ENCODE measurements at places on chromosomes 4 and X.

GRCh38 chr4:121484633-121485032 is 103.8 kb upstream of the QRFPR start:
- DNase-seq: no peak
- no peaks in the 10 kb centered on the region for H3K36me3 ChIP-seq
- no peaks in the 10 kb centered on the region for H3K4me1 ChIP-seq
- peaks cover 14% of the 10 kb centered on the region for H3K27me3 ChIP-seq
- H3K27ac ChIP-seq: no peak overlapping the region
- no peak overlapping the region for H3K4me3 ChIP-seq

GRCh38 chr4:142440093-142440492 is 406.0 kb downstream of the INPP4B start:
- H3K36me3 ChIP-seq: no peaks in the 10 kb centered on the region
- H3K4me1 ChIP-seq: no peaks in the 10 kb centered on the region
- DNase-seq: no peak
- H3K27me3 ChIP-seq: peaks cover 2% of the 10 kb centered on the region
- H3K27ac ChIP-seq: no peak overlapping the region

DNA sequence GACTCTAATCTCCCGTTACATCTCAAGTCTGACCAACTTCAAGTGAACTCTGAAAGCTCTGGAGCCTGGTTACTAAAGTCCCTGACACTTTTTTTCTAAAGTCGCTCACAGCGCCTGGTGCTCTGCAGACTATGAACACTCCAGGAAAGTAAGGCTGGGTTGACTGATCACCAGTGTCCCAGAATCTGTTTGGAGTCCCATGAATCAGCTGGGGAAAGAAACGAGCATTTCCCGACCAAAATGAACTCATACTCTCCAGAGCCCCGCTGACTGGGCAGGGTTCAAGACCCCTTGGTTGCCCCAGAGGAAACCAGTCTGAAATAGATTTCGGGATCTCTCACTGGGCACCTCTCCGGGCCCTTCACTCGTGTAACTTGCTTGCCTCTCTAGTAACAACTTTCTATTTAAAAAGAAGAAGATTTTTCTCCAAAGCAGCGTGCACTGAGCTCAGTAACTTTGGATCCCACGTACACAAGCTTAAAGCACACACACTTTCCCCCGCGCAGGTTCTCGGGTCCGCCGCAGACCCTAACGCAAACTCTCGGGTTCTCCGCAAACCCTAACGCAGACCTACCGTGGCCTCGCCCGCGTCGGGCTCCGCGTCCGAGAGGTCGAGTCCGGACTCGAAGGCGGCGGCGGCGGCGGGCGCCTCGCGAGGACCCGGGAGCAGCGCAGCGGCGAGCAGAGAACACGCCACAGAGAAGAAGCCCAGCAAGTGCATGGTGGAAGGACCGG is 964 bp downstream of the VEGFC start:
- H3K27me3 ChIP-seq: peaks cover 16% of the 10 kb centered on the region
- H3K4me3 ChIP-seq: no peak overlapping the region
- DNase-seq: no peak

GRCh38 chrX:151537572-151537971 is 25.9 kb upstream of the PASD1 start:
- no peaks in the 10 kb centered on the region for H3K4me1 ChIP-seq
- DNase-seq: no peak
- no peak overlapping the region for H3K27ac ChIP-seq
- no peak overlapping the region for H3K4me3 ChIP-seq
- no peaks in the 10 kb centered on the region for H3K36me3 ChIP-seq

GRCh38 chr4:3223956-3224748 is 24.8 kb upstream of the MSANTD1 start:
- H3K27me3 ChIP-seq: no peaks in the 10 kb centered on the region
- H3K4me3 ChIP-seq: no peak overlapping the region
- no peak for DNase-seq
- peaks cover 88% of the 10 kb centered on the region for H3K36me3 ChIP-seq

- H3K36me3 ChIP-seq: no peaks in the 10 kb centered on the region
- DNase-seq: no peak
- no peak overlapping the region for H3K27ac ChIP-seq
- H3K4me3 ChIP-seq: no peak overlapping the region
These were observed 46.0 kb upstream of the TLL1 start for GRCh38 chr4:165827018-165827417.

- no peaks in the 10 kb centered on the region for H3K36me3 ChIP-seq
- no peak for DNase-seq
- H3K27me3 ChIP-seq: no peaks in the 10 kb centered on the region
- no peak overlapping the region for H3K4me3 ChIP-seq
These were observed 514.3 kb downstream of the ADGRL3 start for GRCh38 chr4:61714387-61714911.

GRCh38 chr4:163484906-163485305 is 9.6 kb upstream of the TMA16 start:
- H3K27me3 ChIP-seq: peaks cover 6% of the 10 kb centered on the region
- no peaks in the 10 kb centered on the region for H3K4me1 ChIP-seq
- DNase-seq: peak; percentile 77
- H3K27ac ChIP-seq: no peak overlapping the region
- no peak overlapping the region for H3K4me3 ChIP-seq
- H3K36me3 ChIP-seq: no peaks in the 10 kb centered on the region

- H3K36me3 ChIP-seq: no peaks in the 10 kb centered on the region
- no peak overlapping the region for H3K27ac ChIP-seq
- no peaks in the 10 kb centered on the region for H3K4me1 ChIP-seq
- no peak overlapping the region for H3K4me3 ChIP-seq
- DNase-seq: no peak
These were observed 162.6 kb downstream of the PRR32 start for GRCh38 chrX:126982158-126982557.

DNA sequence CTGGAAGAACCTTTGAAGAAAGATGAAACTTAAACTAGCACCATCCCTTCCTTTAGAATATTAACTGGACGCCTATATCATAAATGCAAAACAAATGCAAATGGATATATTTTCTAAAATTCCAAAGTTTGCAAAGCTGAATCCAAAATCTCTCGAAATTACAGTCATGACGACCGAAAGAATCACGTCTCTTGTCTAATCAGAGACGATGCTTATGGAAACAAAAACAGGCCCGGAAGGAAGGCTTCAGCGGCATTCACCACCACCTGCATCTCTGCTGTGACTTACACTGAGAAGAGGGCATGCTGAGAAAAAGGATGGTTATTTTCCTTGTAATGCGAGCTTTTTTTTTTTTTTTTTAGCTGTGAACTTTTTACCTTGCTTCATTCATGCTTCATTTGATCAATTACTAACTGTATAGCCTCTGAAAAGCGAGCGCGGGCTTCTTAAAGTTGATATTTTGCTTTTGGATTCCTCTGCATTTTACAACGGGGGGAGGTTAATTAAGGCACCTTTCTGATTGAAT is 209.3 kb downstream of the SOWAHB start:
- no peak overlapping the region for H3K4me3 ChIP-seq
- H3K36me3 ChIP-seq: no peaks in the 10 kb centered on the region
- DNase-seq: no peak
- peaks cover 27% of the 10 kb centered on the region for H3K27me3 ChIP-seq
- H3K4me1 ChIP-seq: peaks cover 14% of the 10 kb centered on the region
- no peak overlapping the region for H3K27ac ChIP-seq

DNA sequence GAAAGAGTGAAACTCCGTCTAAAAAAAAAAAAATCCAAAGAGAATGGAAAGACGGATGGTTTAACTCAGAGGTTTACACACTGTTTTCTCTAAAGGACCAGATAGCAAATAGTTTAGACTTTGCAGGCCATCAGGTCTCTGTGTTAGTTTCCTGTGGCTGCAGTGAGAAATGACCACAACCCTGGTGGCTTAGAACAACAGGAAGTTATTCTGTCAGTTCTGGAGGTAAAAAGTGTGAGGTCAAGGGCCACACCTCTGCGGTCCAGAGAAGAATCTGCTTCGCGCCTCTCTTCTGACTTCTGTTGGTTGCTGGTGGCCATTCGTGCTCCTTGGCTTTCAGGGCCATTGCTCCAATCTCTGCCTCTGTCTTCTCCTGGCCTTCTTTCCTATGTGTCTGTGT is 76.9 kb downstream of the TENM3 start:
- no peaks in the 10 kb centered on the region for H3K36me3 ChIP-seq
- H3K27ac ChIP-seq: no peak overlapping the region
- H3K27me3 ChIP-seq: no peaks in the 10 kb centered on the region
- no peaks in the 10 kb centered on the region for H3K4me1 ChIP-seq

DNA sequence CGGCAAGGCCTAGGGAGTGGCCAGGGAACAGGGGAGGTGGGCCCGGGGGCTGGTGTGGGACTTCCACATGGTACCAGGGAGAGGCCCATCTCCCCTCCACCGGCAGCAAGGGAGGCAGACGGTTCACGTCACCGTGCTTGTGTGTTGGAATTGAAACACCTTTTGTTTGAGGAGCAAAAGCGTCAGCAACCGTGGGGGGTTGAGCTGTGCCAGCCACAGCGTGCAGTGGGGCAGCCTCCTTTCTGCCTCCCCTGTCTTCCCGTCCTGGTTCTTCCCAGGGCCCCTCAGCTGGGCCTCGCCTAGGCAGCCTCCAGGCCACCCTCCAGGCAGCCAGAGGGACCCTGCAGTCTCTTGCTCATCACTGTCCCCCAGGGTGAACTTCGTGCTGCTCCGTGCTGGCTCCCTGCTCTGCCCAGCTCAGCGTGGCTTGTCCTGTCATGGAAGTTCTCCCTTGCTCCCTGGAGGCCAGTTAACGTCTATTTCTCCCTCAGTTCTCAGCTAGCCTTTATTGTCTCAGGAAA is 32.1 kb upstream of the HGFAC start:
- no peak for DNase-seq
- no peak overlapping the region for H3K27ac ChIP-seq
- H3K4me3 ChIP-seq: no peak overlapping the region
- H3K27me3 ChIP-seq: no peaks in the 10 kb centered on the region

- no peaks in the 10 kb centered on the region for H3K4me1 ChIP-seq
- H3K36me3 ChIP-seq: no peaks in the 10 kb centered on the region
- H3K27ac ChIP-seq: no peak overlapping the region
- no peaks in the 10 kb centered on the region for H3K27me3 ChIP-seq
- no peak for DNase-seq
These were observed 112.0 kb upstream of the NDP start for GRCh38 chrX:44085209-44085608.
